ENCODE measurements at places on chromosomes 1 and 21. TPM values are rescaled to one million over a fixed set of nuclear protein-coding genes. Genes with fewer than 3 reads are reported as not detected.

The LSS gene
- total RNA-seq = 58.3 TPM

The KPRP gene
- not detected for total RNA-seq

The TNNT2 gene
- 10,350 TPM for total RNA-seq

The IL19 gene
- not detected for total RNA-seq

DNA sequence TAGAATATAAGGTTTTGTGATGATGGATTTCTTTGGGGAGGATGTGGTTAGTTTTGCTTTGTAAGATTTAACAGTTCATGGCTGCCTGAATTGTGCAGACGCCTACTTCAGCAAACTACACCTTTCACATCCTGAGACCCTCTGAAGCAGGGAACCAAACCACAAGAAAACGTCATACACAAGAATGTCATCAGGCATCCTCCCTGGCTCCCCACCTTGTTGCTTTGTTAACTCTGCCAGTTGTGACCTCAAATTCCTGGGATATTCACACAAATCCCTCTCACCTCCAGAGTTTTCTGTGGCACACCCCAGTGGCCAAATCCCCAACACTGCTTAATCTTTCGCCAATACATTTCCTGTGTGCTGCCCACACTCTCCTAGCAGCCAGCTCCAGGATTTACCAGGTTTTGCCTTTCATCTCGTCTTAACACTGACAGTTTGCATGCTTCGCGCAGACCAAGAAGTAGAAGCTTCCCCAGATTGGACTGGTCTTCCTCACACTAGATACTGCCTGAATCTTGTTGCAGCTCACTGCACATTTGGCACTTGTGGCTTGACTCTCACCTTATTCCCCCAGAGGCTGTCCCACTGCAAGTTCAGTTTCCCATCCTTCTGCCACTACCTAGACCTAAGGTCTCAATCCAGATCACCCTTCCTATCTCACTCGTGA, 51.1 kb upstream of the CTTNBP2NL start:
- DNase-seq = no peak

DNA sequence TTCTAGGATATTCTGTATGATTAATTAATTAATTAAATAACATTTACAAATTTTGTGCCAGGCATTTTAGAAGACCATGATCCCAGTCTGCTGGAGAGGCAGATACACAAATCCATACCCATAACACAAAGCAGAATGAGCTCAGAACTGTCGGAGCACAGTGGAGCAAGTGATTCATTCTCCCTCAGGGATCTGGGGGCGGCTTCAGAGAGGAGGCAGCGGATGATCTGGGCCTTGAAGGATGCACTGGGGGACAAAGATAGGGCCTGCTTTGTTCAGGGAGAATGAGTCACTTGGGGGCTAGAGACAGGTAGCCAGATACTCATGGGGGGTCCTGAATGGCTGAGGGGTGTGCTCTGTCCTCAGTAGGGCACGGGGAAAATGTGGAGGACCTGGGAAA, 50.9 kb upstream of the TRABD2B start:
- DNase-seq = no peak

GRCh38 chr1:224500796-224501195, 66.2 kb upstream of the WDR26 start:
- no peak for DNase-seq

- no peak for DNase-seq
These were observed 205.7 kb downstream of the TOMM20 start for GRCh38 chr1:234922987-234923386.

GRCh38 chr1:48777219-48777895, 666 bp upstream of the BEND5 start:
- peak; percentile 14 for DNase-seq

DNA sequence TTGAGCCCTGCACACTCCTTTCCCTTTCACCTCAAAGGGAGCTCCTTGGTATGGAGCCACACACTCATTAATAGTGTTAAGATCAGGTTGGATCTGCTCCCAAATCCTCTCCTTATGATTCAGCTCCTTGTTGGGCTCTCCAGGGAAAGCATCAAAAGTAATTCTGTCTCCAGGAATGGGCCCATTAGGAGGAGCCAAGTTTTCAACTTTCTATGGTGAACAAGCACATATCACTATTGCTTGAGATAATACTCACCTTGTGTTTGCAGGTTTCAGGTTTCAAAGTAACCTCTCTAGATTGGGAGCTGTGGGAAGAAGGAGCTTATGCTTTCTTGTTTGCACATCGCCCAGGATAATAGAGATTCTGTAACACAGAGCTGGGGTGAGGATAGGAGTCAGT, 164.8 kb downstream of the TNFSF18 start:
- no peak for DNase-seq

DNA sequence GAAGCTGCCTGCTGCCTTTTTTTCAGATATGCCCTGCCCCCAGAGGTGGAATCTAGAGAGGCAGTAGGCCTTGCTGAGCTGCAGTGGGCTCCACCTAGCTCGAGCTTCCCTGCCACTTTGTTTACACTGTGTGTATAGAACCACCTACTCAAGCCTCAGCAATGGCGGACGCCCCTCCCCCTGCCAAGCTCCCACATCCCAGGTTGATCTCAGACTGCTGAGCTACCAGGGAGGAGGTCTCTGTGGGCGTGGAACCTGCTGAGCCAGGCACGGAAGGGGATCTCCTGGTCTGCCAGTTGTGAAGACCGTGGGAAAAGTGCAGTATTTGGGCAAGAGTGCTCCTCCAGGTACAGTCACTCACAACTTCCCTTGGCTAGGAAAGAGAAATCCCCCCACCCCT, 65.1 kb downstream of the MSH4 start:
- no peak for DNase-seq

GRCh38 chr1:166174108-166174507, 7.3 kb upstream of the FAM78B start:
- peak; percentile 90 for DNase-seq

DNA sequence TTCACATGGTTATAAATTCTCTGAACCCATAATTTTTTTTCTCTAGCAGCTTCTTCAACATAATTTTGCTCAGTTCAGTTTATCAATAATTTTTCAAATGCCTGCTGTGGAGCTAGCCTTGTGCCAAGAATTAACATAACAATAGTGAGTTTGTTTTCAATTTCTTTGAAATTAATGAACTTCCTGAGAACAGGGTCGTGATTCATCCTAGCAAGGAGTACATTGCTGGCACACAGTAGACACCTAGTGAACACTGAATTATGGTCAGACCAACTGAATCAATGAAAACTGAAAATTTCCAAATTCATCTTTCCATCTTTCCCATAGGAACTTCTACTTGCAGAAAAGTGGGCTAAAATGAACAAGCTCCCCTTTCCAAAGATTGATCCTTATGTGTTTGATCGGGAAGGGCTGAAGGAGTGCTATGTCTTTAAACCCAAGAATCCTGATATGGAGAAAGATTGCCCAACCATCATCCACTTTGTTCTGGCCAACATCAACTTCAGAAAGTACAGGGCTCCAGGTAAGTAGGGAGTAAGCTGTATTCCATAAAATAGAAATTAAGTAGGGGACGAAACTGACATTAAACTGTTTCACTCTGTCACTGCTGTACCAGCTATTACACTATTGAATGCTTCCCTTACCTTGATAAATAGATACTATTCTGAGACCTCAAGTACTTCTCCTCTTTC, 148.7 kb downstream of the PLA2G4A start:
- no peak for DNase-seq

Measured in left ventricle myocardium superior (tissue), 1 donor.